ENCODE measurements at places on chromosomes 5 and 9.

DNA sequence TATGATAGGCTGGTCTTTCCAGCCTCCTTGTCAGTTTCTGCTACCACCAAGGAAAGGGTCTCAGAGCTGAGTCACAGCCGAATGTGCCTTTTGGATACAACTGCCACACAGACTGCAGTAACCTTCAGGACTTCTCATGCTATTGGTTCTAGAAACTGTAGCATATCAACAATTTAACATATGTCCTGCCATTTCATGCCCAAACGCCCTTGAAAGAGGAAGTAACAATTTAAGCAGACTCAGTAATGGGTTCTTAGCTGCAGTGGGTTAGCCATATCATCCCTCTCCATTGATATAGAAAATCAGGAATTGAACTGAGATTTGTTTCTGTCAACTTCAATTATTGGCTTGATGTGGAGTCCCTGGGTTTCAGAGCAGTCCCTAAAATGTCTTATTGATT lies 4.1 kb upstream of the CLK4 start:
- DNase-seq: no peak

- no peak for DNase-seq
Measured at GRCh38 chr9:79254900-79255650, 316.7 kb upstream of the TLE4 start.

GRCh38 chr9:81031422-81032029 lies 657.8 kb downstream of the TLE1 start:
- DNase-seq: no peak

DNA sequence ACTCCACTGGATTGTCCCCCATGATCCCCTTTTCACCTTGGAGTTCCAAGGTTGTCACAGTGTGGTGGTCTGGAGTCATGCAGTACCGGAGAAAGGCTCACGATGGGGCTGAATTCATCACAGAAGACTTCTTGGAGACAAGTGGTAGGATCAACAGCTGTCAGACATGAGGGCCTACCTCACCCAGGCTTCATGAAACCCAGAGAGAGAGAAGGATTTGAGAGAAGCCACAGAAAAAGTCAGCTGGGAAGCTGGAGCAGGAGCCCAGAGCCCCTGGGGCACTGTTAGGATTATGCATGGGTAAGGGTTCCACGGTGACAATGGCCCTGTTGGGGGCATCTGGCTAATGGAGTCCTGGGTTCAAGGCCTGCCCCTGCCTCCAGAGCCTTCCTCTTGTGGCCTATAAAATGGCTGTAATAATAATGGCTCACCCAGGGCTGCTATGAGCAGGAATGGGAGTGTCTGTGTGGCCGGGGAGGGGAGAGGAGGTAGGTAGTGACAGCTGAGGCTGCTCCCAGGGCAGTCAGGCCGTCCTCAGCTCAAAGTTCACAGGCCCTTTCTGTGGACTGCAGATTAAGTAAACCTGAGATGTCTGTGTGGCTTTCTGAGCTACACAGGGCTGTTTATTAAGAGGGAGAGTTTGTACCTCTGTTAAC lies 910 bp downstream of the TRIM14 start:
- no peak for DNase-seq

GRCh38 chr9:114565204-114565603 lies 22.4 kb upstream of the ATP6V1G1 start:
- no peak for DNase-seq

DNA sequence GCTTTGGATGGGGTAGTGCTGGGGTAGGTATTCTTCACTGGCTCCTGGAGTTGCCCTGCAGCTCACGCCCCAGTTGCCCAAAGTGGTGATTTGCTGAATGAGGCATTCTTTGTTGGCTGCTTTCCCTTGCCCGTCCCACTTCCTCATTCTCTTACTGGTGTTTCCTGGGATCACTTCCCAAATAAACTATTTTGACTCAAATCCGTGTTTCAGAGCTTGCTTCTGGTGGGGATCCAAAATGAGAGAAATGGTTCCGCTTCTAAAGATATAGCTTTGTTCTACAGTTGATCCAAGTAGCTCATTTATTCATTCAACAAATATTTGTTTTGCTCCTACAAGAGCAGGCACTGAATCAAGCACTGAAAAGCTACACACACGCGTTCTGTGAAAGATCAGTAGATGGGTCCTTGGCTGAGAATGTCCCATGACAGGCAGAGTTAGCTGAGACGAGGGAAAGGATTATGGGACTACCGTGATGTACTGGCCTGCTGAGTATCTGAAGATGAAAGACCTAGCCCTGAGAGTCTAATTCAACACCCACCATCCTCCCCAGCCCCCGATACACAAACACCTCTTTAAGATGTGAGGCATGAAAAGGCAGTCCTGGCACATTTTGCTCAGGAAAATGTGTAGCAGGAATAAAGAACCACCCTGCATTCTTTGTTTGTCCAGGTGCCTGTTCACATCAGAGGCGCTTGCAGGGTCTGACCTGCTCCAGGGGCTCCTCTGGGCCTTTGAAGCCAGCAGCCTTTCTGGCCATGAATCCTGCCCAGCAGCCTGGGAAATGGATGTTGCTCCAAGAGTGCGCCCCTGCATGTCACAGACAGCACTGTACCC lies 143.1 kb upstream of the RANBP3L start:
- DNase-seq: no peak

DNA sequence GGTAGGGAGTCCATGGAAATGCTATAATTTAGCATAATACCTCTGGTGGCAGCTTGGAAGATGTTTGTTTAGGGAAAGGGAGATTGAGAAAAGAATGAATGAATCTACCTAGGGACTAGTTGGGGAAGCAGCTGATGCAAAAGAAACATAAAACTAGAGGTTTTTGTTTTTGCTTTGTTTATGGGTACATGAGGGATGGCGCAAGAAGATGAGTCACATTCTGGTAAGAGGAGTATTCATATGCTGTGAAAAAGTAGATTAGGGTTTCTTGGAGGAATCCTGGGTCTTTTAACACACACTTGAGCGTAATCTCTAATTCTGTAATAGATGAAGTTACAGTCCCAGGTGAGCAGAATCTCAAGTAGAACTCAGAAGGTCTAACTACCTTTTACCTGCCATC lies 17.1 kb downstream of the C9orf43 start:
- DNase-seq: no peak

DNA sequence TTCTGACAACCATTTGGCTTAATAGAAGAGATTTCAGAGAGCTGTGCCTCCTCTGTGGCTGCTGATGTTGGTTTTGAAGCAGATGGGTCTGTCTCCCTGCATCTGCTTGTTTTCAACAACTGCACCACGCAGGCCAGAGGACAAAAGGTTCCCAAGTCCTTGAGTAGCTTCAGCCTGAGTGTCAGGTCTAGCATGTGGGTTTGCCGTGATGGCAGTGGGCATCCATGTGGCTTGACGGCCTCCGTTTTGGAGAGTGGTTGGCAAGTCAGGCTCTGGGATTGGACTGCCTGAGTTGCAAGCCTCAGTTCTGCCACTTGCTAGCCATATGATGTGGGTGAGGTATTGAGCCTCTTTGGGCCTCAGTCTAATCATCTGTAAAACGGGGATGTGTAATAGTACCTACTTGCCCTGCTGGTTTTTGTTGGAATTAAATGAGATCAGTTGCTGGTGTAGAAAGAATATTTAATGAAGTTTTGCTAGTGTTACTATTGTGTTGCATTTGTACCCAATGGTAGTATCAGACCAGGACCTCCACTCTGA lies 119.8 kb upstream of the CPEB4 start:
- no peak for DNase-seq

DNA sequence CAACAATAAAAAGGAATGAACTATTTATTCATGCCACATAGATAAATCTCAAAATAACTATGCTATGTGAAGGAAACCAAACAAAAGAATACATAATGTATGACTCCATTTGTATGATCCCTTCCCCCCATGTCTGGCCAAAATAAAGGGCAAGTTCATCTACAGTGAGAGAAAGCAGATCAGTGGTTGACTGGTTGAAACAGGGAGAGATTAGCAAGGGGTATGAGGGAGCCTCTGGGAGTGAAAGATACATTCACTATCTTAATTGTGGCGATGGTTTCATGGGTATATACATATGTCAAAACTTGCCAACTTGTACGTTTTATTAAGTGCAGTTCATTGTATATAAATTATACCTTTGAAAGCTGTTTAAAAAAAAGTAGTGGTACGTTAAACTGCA lies 4.8 kb downstream of the PSMD5 start:
- no peak for DNase-seq

- DNase-seq: no peak
Measured at GRCh38 chr5:65062469-65063083, 293.8 kb downstream of the CWC27 start.

- no peak for DNase-seq
Measured at GRCh38 chr5:41843456-41844370, 26.5 kb downstream of the OXCT1 start.

- no peak for DNase-seq
Measured at GRCh38 chr5:158736150-158736870, 363.4 kb downstream of the EBF1 start.

- DNase-seq: no peak
Measured at GRCh38 chr5:124952079-124952478, 205.6 kb upstream of the ZNF608 start.

DNA sequence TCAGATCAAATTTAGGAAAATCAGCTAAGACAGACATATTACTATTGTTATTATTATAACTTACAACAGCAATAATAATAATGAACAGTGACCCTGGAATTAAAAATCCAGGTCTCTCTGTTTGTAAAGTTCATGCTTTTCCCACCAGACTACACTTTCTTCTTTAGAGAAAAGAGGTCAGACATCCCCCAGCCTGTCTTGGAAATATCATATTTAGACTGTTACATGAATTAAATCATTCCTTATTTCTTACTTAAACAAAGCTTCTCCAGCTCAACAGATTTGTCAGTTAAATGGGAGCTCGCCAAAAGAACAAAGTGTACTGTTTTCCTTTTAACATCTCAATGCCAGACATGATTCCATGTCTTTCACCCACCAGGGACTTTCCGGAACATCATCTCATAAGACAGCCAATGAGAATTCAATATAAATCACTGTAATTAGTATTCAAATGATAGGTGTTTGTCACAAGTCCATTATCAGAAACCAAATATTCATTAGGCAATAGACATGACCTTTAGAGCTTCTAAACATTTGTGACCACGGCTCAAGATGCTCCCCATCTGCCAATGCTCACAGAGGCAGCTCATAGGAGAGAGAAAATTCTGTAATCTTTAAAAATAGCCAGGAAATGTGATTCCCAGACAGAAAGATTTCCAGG lies 351.9 kb downstream of the ENC1 start:
- DNase-seq: no peak

- DNase-seq: no peak
Measured at GRCh38 chr9:97903177-97903576, 19.1 kb downstream of the TRMO start.

- DNase-seq: no peak
Measured at GRCh38 chr5:6543830-6544560, 88.8 kb downstream of the NSUN2 start.

GRCh38 chr5:133362438-133362837 lies 249.9 kb downstream of the FSTL4 start:
- DNase-seq: no peak

GRCh38 chr9:89523948-89524347 lies 26.0 kb upstream of the SEMA4D start:
- DNase-seq: no peak

DNA sequence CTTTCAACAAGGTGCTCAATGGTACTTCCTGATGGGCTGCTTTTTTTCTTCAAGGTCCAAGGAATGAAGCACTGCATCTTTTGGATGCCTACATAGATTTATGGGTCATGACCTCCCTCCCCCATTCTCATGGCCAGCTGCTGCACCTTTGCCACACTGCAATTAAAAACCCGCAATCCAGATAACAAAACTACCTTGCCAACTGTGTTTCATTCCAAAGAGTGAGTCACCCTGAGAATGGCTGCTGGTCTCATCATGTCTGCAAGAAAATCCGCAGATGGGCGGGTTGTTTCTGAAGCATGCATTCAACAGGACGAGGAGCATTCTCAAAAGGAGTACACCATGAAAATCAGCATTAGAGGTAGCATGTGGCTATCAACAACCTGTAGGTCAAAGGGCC lies 139.8 kb downstream of the ELAVL2 start:
- DNase-seq: no peak

- no peak for DNase-seq
Measured at GRCh38 chr9:85377731-85378289, 363.9 kb downstream of the AGTPBP1 start.

GRCh38 chr9:134566196-134566847 lies 75.3 kb upstream of the COL5A1 start:
- no peak for DNase-seq

- DNase-seq: no peak
Measured at GRCh38 chr5:31844622-31845345, 205.9 kb downstream of the PDZD2 start.

- no peak for DNase-seq
Measured at GRCh38 chr5:134992148-134992547, 24.4 kb downstream of the CATSPER3 start.

DNA sequence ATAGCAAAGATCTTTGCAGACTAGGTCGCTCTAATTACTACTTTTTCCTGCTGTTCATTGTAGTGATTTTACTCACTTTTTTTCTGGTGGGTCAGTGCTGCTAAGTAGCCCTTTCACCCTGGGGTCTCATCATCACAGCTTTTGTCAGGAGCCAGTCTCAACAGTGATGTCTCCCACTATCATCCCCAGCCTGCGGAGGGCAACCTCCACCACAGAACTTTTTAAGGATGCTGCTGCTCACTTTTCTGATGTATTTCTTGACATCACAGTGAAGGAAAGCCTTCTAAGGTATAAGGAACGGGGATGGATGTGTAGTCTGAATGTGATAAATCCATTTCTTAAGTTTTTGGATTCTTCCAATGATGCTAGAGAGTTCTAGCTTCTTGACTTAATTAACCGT lies 242.5 kb upstream of the RIOK2 start:
- no peak for DNase-seq

DNA sequence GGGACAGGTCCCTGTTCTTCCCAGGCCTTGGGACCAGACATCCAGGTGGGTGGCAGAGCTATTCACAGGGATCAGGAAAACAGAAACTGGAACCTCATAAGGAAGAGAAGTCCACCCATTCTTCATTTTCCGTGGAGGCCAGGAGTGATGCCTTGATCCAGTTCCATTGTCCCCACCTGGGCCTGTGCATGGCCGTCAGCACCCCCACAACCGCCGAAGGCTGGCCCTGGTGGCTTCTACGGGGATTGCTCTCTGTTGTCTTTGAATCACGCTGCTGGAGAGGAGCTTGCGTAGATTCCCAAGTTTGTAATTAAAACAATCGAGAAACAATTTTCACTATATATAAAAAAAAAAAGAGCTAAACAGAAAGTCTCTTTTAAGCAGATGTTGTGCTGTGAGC lies 134.4 kb downstream of the MVB12B start:
- no peak for DNase-seq

All from activated T-cell treated with anti-CD3 and anti-CD28 coated beads for 24 hours (primary cell).